ENCODE measurements at places on chromosomes 3 and 15.
A peak's percentile ranks its signal among the peaks of the same experiment; 100 is the strongest.

GRCh38 chr3:186493525-186494255, 50.5 kb downstream of the CRYGS start:
- H3K27ac ChIP-seq: peak overlapping the region; percentile 19
- no peak overlapping the region for H3K4me3 ChIP-seq
- no peaks in the 10 kb centered on the region for H3K27me3 ChIP-seq
- no peak for DNase-seq

- no peak for DNase-seq
- no peak overlapping the region for H3K27ac ChIP-seq
- H3K36me3 ChIP-seq: no peaks in the 10 kb centered on the region
- H3K27me3 ChIP-seq: no peaks in the 10 kb centered on the region
- no peaks in the 10 kb centered on the region for H3K4me1 ChIP-seq
These were observed 68.7 kb downstream of the GAP43 start for GRCh38 chr3:115691964-115692363.

DNA sequence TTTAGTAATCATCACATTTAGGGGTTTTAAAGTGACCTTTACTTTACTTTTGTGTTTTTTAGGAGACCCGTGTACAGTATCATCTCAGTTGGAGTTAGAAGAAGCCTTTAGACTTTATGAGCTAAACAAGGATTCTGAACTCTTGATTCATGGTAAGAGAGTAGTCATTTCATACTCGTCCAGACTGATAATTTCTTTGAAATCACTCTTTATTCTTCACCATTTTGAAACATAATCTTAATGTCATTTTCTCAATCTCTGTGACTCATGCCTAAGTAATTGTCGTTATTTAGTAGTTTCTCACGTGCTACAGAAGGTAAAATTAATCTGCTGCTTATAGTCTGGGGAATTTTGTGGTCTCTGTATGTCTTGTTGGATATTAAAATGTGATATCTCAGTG, 37.7 kb downstream of the PRKCI start:
- H3K27ac ChIP-seq: no peak overlapping the region
- peaks cover 2% of the 10 kb centered on the region for H3K36me3 ChIP-seq
- DNase-seq: no peak
- H3K4me3 ChIP-seq: no peak overlapping the region
- no peaks in the 10 kb centered on the region for H3K27me3 ChIP-seq

GRCh38 chr3:142987707-142988106, 13.7 kb upstream of the U2SURP start:
- no peak overlapping the region for H3K4me3 ChIP-seq
- no peak for DNase-seq
- H3K27ac ChIP-seq: no peak overlapping the region
- no peaks in the 10 kb centered on the region for H3K36me3 ChIP-seq
- no peaks in the 10 kb centered on the region for H3K4me1 ChIP-seq

DNA sequence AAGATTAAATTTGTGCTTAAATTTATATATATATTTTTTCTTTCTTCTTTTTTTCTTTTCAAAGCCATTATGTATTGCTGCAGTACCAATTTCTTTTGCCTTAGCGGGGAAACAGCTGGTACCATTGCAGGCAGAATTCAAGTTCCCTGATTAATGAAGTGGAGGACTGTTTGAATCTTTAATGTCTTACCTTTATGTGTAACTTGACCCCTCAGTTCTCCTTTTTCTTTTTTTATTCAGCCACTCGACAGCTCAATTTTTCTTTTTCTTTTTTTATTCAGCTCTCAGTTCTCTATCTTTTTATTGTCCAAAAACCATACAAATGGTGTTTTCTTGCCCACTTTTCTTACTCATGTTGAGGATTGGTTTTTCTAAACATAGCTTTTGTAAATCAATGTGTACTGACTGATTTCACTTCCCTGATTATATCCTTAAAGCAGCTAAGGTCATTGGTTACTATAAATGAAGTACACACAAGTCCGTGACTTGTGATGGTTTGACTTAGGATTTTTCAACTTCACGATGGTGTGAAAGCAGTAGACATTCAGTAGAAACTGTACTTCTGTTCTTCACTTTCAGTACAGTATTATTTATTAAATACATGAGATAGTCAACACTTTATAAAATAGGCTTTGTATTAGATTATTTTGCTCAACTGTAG, 22.8 kb downstream of the ATP2C1 start:
- DNase-seq: no peak
- no peaks in the 10 kb centered on the region for H3K27me3 ChIP-seq
- H3K4me3 ChIP-seq: no peak overlapping the region

DNA sequence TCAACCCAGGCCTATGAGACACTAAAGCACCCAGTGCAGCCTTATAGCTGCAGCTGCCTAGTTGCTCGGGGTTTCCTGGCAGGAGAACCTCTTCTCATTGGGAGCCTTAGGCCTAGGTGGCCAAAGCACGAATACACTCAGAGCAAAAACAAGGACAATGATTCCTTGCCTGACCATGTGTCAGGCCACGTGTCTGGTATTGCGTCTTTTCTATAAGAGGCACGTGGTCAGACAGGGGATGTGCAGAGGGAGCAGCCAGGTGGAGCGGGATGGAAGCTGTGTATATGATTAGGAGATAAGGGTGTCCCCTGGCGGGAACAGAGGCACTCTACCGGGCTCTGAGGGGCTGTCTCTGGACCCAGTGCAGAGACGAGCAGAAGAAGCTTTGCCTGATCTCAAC, 26.4 kb downstream of the SLC22A14 start:
- no peak overlapping the region for H3K4me3 ChIP-seq
- no peak for DNase-seq
- no peaks in the 10 kb centered on the region for H3K36me3 ChIP-seq
- H3K4me1 ChIP-seq: no peaks in the 10 kb centered on the region
- H3K27me3 ChIP-seq: no peaks in the 10 kb centered on the region
- H3K27ac ChIP-seq: no peak overlapping the region

- no peaks in the 10 kb centered on the region for H3K27me3 ChIP-seq
- no peak overlapping the region for H3K27ac ChIP-seq
- H3K4me3 ChIP-seq: no peak overlapping the region
- no peak for DNase-seq
These were observed 64.6 kb downstream of the CYP11A1 start for GRCh38 chr15:74302821-74303359.

All from aorta (tissue), 5 donors.